SK-N-SH (cell line): ENCODE measurements at places on chromosomes 4 and X.
A peak's percentile ranks its signal among the peaks of the same experiment; 100 is the strongest.

DNA sequence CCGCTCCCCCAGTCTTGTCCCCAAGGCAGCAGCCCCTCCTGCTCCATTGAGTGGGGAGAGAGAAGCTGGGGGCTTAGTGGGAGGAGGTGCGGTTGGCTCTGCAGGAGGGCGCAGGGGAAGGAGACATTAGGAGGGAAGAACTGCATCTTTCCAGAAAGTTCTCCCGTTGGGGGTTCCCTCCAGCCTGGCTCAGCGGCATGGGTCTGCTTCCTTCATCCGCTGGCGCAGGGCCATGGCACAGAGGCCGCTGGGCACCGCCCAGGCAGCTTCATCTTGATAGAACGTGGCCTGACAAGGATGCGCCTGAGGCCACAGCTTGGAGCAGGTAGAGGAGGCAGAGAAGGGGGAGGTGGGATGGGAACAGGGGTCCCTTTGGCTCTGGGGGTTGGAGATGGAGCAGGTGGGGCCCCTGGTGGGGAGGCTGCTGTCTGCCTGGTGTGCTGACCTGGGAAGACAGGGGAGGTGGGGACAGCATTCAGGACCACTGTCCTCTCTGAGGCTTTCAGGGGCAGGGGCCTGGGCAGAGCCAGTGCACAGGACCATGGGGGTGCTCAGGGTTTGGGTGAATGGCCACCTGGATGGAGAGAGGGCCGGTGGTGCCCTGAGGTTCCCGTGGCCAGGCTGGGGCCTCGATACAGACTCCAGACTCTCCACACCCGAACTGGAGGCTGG lies 12.1 kb downstream of the DOK7 start:
- DNase-seq: no peak

DNA sequence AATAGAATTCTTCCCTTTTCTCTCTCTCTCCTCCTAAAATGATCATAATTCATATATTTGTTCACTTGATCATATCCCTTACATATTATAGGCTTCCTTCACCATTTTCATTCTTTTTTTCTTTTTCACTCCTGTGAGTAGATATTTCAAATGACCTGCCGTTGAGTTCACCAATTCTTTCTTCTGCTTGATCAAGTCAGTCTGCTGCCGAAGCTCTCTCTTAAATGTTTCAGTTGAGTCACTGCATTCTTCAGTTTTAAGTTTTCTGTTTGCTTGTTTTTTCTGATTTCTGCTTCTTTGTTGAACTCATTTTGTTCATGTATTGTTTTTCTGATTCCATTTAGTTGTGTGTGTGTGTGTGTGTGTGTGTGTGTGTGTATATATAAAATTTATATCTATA lies 354.3 kb downstream of the GPAT3 start:
- no peak for DNase-seq

- no peak for DNase-seq
Observed at GRCh38 chrX:8297766-8298165, 126.7 kb upstream of the VCX2 start.

DNA sequence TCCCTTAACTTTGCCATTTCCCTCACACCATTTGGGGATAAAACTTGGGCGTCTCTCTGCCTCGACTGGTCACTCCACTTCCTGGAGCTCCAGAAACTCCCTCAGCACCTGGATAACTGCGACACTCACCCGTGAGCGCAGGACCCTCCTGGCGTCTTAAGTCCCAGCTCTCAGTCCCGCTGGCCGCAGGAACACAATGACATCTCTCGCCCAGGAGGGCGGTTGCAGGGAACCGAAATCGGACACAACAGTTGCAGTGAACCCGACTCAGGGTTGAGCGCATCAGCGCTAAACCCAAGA lies 370.9 kb upstream of the SMIM31 start:
- no peak for DNase-seq

DNA sequence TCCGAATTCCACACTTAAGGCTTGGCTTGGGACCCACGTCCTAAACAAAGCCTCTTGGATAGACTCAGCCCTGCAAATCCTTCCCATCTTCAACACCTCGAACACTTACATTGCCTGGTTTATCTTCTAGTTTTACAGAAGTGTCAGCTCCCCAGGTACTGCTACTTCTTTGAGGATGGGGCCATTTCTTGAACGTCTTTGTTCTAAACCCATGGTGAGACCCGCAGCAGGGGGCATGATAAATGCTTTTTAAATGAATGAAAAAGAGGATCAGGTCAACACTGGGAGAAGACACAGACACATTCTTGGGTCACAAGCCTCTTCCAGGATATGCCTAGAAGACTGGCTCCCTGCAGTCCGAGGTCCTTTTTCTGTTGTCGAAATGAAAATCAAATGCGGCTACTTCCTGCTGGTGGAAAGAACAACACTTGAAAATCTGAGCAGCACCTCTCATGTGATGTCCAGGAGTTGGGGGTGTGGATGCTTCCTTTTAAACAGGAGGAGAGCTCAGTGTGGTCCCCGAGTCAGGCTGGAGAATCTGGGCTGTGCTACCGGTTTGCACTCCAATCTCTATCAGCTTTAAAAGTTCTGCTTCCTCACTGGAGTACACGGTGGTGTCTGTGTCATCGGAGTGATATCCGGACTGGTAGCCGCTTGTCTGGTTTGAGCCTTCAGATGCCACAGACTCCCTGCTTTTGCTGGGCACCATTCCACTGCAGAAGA lies 45.8 kb downstream of the KDR start:
- no peak for DNase-seq

- peak; percentile 65 for DNase-seq
Observed at GRCh38 chrX:153582896-153583295, 16.0 kb downstream of the CCNQ start.

DNA sequence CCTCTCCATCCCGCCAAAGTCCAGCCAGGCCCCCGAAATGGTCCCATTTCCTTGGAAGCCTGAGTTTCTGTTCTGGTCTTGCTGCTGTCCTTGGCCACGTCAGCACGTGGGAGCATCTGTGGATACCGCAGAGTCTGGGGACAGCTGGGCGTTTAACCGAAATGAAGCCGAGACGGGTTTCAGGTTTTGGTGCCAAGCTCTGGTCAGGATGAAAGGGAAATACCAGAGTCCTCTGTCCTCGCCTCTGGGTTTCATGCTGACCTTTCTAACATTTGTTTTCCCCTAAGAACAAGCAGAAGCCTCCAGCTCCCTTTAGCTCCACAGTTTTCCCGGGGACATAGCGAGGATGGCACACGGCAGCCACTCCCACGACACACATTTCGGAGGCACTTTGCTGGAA lies 19.7 kb downstream of the SHOX start:
- no peak for DNase-seq

DNA sequence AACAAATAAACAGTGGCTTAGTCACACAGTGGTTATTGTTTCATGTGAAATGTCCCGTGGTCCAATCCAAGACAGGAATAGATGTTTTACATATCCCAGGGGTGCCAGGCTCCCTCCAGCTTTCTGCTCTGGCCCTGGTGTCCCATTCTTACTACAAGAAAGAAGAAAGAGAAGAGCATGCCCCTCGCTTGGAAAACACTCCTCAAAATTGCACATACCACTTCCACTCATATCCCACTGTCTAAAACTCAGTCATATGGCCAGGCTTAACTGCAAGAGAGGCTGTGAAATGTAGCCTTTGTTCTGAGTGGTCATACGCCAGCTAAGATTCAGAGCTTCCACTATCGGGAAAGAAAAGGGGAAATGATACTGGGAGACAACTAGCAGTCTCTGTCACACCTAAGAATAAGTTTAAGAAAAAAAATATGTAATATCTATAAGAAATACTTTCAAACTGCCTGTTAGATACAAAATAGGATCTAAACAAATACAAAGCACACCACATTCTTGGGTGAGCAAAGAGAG lies 306.8 kb upstream of the FAM241A start:
- no peak for DNase-seq

GRCh38 chrX:115571712-115572111 lies 10.7 kb downstream of the PLS3 start:
- no peak for DNase-seq

DNA sequence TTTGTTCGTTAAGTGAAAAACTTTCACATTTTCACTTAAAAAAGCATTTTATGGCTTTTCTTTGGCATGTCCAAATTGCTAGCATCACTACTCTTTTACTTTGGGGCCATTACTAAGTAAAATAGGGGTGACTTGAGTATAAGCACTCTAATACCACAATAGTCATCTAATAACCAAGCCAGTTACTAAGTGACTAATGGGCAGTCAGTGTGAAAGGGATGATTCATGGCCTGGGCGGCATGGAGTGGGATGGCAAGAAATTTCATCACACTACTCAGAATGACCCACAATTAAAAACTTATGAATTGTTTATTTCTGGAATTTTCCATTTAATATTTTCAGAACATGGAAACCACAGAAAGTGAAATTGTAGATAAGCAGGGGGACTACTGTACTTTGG lies 60.9 kb downstream of the BMP15 start:
- no peak for DNase-seq

DNA sequence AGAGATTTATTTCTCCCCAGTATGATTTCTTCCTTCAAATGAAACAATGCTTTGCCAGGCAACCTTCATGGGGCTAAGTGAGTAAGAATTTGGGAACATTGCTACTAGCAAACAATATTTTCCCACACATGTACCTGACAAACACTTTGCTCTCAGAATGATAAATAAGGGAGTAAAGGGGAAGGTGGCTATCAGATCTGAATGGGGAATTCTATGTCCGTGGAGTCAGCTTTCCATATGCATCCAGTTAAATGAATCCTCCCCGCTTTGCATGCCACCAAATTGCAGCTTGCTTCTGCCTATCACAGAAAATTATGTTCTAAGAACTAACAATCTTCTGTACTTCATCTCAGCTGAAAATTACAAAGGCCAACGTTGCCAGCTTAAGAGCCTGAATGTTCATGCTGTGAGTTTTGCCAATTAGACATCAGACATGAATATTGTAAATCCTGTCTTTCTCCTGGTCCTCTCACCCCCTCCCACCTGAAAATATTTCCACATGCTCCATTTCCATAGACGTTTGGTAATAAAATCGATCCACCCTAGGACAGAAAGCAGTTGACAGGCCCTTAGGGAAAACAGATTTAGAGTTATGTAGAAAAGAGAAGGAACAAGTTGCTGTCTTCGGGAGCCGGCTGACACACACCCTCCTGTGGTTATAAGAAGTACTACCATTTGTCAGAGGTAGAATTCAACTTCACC lies 6.3 kb downstream of the MEPE start:
- DNase-seq: no peak

GRCh38 chr4:128841402-128841801 lies 31.9 kb downstream of the JADE1 start:
- DNase-seq: no peak

GRCh38 chrX:112083624-112084326 lies 1.2 kb upstream of the TRPC5 start:
- no peak for DNase-seq

DNA sequence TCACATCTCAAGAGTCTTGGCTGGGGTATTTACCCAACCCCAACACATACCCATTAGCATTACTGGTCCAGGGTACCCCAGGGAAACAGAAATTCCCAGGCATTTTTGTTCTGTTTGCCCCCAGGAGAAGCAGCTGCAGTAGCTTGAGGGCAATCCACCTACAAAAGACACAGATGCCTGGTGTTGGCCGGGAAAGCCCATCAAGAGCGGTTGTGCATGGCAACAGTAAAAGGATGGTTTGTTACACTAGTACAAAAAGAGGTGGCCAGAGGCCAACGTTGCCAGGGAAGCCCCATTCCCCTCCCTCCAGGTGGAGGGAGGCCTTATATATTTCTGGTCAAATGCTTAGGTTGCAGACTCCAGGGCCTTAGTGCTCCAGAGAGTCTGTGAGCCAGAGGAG lies 637.8 kb downstream of the BCOR start:
- no peak for DNase-seq

DNA sequence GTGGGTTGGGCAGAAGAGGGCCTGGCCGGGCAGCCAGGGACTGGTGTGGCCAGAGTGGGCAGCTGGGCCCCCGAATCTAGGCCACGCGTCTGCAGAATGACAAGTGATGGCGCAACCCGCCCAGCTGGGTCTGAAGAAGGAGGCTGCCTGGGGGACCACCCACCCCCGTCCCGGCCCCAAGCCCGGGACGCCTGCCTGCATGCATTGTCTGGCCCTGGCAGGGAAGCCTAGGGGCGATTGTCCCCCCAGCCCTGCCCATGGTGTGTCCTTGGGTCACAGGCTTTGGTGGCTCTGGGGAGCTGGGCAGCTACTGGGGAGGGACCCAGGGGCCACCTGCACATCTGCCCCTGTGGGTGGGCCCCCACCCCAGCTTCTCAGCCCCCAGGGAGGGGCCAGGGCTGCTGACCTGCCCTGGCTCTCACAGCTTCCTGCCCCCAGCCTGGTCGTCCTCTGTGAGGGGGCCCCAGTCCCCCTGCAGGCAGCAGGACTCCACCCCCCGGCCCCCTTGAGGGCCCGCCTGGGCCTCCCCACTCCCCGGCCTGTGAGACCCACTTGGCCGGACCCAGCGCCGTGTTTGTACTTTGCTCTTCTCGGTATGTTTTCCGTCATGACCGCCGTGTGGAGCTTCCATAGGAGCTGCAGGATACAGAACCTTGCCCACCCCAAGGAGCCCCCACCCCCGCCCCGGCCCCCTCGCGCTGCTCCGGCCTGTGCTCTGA lies 4.9 kb downstream of the FGFR3 start:
- DNase-seq: no peak

GRCh38 chr4:81429031-81429430 lies 42.7 kb downstream of the RASGEF1B start:
- no peak for DNase-seq

GRCh38 chr4:43223820-43224219 lies 331.3 kb downstream of the GRXCR1 start:
- DNase-seq: no peak

DNA sequence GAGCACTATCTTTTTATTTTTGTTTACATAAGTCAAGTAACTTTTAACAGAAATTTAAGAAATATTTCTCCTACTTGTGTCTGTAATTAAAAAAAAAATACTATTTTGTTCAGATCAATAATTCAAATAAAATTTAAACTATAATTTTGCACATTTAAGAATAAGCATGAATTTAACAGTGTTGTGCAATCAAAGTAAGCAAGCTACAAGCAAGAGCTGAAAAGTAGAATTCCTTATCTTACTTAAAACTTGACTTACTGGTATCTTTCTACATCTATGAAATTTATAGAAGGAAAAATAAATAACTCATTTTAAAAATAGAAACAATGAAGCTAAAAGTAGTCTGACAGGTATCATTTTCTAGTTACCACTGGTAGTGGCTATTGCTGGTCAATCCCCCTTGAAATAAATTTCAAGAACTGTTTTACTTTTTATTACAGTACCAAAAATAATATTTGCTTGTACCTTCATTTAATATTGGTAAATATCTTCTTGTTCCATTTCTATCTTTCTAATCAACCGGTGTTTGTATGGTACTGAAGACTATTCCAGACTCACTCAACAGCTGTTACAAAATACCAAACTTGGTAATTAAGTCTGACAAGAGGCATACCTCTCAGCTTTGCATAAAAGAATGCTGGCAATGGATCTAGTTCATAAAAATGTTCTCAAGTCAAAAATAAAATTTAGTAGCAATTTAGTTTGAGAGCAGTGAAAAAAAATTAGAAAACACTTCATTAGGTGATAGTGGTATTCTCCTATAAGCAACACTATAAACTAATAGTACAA lies 62.2 kb downstream of the NOCT start:
- no peak for DNase-seq

DNA sequence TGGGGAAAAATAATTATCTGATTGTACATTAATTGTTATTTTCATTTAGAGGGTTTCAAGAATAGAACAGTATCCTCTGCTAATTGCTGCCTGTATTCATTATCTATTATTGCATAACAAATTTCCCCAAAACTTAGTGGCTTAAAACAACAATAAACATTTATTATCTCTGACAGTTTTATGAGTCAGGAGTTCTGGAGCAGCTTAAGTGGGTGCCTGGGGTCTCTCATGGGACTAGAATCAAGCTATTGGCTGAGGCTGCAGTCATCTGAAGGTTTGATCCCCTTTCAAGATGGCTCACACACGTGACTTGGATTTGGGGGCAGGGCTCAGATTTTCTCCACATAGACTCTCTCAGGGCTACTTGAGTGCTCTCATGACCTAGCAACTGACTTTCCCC lies 98.1 kb upstream of the JADE1 start:
- peak; percentile 19 for DNase-seq
